GM03348 (cell line): ENCODE measurements at places on chromosomes 7 and 10.
A peak's percentile ranks its signal among the peaks of the same experiment; 100 is the strongest.

DNA sequence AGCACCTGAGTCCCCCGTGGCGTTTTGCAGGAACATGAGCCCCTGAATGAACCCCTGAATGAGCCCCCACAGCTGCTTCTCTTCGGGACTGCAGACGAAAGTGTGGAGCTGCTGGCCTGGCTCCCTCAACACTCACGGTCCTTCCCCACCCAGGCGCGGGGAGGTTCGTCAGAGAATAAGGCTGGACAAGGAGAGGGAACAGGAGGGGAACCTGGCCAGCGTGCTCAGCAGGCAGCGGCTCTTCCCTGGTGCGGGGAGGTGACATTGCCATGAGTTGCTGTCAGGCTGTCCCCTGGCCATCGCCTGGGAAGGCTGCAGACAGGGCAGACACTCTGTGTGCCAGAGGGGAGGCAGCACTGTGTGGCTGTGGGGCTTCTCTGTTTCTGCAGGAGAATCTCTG lies 80.9 kb upstream of the SHH start:
- no peak for DNase-seq

GRCh38 chr7:139680676-139681462 lies 96.9 kb downstream of the HIPK2 start:
- peak; percentile 90 for DNase-seq

DNA sequence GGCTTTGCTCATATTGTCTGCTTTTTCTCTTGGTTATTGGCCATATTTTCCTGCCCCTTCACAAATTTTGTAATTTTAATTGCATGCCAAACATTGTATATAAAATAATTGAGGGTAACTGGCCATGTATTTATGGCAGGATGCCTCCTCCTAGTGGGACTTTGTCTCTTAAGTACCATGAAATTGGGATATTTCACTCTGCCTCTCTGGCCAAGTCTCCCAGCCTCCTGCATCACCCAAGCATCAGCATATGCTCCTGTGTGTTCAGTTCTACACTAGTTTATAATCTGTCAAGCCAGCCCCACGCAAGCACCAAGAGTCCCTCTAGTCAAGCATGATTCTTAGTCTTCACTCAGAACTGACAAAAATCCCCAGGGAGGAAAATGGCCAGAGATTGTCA lies 44.2 kb upstream of the FHIP2A start:
- DNase-seq: no peak

- DNase-seq: no peak
Observed at GRCh38 chr10:124222318-124222987, 129.1 kb upstream of the CHST15 start.

GRCh38 chr10:69317626-69318105 lies 39.4 kb downstream of the HK1 start:
- no peak for DNase-seq
